EL (cell line): ENCODE measurements at places on chromosomes 6 and 20.

- peak; percentile 87 for DNase-seq
Measured at GRCh38 chr6:11009353-11009752, 34.8 kb downstream of the ELOVL2 start.

- no peak for DNase-seq
Measured at GRCh38 chr6:151025076-151025475, 159.6 kb downstream of the MTHFD1L start.

- no peak for DNase-seq
Measured at GRCh38 chr20:40397467-40397866, 291.6 kb downstream of the MAFB start.

DNA sequence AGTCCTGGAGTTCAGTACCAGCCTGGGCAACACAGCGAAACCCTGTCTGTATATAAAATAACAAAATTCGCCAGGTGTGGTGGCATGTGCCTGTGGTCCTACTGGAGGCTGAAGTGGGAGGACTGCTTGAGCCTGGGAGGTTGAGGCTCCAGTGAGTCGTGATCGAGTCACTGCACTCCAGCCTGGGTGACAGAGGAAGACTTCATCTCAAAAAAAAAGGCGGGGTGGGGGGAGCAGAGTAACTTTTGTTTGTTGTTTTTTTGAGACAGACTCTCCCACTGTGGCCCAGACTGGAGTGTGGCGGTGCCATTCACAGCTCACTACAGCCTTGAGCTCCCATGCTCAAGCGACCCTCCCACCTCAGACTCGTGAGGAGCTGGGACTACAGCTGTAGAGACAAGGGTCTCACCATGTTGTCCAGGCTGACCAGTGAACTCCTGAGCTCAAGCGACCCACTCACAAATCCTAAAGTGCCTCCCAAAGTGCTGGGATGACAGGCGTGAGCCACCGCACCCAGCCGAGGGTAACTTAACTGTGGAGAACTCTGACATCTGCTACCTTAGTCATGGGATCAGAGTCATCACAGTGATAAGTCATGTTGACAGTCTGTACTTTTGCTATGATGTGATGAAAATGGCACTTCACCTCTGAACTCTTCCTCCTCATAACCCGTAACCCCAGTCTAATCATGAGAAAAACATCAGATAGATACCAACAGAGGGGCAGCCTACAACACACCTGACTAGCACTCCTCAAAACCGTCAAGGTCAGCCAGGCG is 16.5 kb downstream of the PEDS1 start:
- peak; percentile 68 for DNase-seq

- DNase-seq: peak; percentile 53
Measured at GRCh38 chr20:8156235-8157079, 24.4 kb downstream of the PLCB1 start.

DNA sequence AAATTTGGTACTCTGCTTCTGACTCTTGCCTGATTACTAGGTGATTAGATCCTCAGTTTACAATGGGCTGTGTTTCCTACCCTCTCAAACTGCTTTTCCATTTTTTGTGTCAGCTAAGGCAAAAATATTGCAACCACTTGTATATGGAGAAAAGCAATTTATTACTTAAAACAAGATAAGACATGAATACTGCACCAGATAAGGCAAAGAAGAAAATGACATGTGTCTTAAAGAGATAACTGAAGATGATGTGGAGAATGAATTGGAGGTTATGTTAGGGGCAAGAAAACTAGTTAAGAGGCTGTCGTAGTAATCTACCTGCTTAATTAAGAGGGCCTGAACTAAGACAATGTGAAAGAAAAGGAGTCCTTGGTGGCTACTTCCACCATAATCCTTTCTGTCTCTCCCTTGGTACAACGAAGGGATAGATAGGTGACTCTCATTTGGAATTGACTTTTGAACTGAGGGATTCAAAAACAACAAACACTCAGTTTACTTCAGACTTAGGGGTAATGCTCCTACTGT is 16.3 kb upstream of the REV3L start:
- DNase-seq: no peak

GRCh38 chr6:134826889-134827737 is 122.8 kb downstream of the ALDH8A1 start:
- DNase-seq: peak; percentile 95

DNA sequence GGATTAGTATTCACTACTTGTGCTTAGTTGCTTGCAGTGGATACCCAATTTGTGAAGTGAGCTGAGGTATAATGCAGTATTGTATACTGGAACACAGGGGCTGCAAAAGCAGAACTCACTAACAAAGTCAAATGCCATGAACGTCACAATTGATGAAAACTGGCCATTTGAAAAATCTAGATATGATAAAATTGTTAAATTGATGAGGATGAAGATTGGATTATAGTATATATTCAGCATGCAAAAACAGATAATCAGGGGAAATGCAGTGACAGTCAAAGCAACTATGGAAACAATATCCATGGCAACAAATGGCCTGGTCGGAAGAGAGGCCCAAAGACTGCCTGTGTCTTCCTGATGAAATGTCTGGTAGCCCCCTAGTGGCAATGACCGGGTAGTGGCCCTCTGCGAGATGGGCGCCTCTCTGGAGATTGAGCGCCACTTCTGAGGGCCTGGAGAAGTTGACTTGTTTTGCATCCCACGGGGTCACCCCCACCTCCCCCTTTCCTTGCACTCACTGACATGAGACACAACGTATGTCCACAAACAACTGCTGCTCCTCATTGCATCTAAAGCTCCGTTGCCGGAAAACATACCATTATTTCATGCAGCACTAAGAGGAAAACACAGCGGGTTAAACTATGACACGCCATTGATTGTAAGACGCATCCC is 43.6 kb downstream of the C6orf15 start:
- DNase-seq: peak; percentile 79

DNA sequence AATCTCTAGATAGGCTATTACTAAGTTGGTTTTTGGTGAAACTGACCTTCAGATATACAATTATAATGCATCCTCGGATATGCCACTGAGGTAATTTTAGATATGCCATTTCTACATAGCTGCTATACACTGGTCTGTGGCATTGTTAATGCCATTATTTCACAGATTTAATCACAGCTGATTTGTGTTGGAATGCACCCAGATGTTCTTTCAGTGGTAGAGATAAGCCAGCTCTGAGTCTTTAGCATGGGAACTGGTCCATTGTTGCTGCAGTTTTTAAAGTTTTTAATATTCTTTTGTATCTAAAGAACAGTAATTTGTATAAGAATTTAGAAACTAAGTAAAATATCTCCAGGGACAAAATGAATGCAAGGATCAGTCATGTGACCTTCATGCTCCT is 6.8 kb downstream of the TMX4 start:
- no peak for DNase-seq

DNA sequence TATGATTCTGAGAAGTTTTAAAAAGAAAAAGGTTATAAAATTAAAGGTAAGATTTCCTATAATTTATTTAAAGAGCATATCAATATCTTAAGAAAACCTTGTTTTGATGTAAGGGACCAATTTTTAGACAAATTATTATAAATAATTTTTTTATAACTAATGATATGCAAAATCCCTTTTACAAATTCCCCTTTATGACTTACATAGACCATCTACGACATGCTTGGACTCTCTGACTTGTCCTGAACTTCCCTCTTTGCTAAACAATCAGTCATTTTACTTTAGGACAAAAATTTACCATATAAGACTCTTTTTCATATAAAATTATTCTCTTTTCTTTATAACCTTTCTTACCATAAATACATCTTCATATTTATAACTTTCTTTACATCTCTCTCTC is 15.3 kb upstream of the ANGPT4 start:
- no peak for DNase-seq

DNA sequence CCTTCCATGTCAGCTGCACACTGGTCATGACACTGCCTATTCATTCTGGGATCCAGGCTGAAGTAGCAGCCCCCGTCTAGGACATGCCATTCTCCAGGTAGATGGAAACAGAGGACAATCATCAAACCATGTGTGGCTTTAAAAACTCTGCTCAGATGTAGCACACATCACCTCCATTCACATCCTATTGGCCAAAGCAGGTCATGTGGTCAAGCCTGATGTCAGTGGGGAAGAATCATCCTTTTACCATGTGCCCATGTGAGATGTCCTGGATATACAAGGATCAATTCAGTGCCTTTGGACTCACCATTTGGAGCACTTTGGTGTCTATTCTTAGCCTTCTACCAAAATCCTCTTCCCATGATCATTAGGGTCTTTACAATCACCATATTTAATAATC is 99.5 kb downstream of the CDC5L start:
- DNase-seq: no peak

DNA sequence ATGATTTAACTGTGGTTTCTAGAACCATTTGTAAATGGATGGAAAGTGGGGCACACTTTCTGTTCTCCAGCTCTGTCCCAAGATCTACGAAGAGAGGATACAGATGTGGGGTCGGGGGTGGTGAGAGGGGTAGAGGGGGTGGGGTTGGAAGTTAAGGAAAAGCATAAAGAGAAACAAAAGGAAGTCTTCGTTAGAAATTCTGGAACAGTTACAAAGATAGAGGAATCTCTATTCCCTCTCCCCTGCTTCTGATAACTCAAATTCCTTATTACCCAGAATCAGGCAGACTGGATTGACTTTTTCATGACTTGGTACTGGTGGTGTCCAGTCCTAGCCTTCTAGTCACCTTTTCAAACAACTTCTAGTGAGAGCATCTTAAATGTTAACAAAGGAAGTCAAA is 4.9 kb downstream of the GCM1 start:
- DNase-seq: no peak
